Activated CD4-positive, alpha-beta T cell treated with anti-CD3 and anti-CD28 coated beads, Interleukin-2, amount 50 U/mL, for 4 hours (primary cell): ENCODE measurements at places on chromosomes 5 and 9.

DNA sequence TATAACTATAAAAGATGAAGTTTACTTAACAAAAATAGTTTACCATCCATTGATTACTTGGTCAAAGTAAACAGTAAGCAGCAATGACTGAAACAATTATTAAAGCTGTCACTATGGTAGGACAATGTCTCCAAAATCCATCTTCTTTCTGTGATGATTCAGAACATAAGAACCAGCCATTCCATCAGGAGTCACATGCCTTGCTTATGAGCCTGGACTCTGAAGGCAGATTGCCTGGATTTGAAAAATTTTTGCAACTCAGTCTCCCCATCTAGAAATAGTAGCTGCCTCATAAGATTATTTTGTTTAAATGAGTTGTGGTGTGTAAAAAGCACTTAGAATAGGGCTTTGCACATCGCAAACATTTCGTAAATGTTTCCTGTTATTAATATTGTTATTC lies 136.2 kb downstream of the LIFR start:
- no peak for DNase-seq

DNA sequence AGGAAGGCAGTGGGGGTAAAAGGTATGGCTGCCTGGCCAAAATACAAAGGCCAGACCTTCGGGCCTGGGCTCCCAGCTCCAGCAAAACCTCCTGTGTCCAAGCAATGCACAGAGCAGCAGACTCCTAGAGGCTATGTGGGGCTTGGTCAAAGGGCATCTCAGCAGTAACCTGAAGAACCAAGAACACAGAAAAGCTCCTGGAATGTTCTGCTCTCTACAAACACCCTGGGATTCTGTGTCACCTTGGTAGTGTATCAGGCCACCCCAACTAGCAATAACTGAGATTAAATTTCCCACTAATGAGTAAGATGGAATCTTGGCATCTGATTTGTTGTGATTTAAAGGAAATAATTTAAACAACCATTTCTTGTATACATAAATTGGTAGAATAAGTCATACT lies 158.6 kb downstream of the GLIS3 start:
- DNase-seq = no peak

DNA sequence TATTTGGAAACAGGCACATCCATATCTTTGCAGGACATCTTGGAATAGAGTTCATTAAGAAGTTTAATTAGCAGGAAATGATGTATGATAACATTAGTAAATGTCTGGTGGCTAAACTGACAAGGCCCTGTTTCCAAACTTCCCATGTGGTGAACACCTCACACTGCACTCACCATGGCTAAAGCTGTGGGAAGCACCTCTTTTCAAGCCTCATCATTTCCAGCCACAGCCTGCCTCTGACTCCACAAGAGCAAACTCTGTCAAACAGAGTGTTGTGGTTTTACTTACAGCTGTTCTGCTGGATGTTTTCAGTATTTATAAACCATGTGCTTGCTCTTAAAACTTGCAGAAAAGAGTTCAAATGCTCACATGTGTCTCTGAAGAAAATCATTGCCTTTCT lies 14.9 kb upstream of the NDUFB6 start:
- DNase-seq = no peak

- DNase-seq = no peak
These were observed 18.7 kb downstream of the ORM2 start for GRCh38 chr9:114348261-114348905.

DNA sequence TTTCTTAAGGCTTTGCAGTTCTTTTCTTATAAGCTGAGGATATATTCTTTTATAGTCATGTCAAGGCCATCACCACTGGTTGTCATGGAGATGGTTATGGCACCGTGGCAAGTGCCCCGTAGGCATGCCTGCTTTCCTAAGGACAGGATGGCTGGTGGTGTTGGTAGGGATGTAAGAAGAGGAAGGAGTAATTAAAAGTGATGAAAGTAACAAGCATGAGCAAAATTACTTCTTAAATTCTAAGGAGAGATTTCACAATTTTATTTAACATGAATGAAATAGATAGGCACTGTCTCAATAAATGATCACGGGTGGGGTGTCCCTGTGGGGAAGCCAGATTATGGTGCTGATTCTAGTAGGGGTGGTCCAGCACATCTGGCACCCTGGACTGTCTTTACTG lies 290.2 kb upstream of the KLF4 start:
- no peak for DNase-seq
